ENCODE measurements at places on chromosomes 3 and 15. TPM values are rescaled to one million over a fixed set of nuclear protein-coding genes. Genes with fewer than 3 reads are reported as not detected.

GRCh38 chr3:157408499-157409149, 28.0 kb upstream of the PTX3 start:
- DNase-seq: no peak

GOLGA8S gene
- 0.03 TPM for total RNA-seq

GRCh38 chr15:78090422-78091063, 1.8 kb upstream of the SH2D7 start:
- no peak for DNase-seq

DOCK3 gene
- 0.77 TPM for total RNA-seq

BRK1 gene
- total RNA-seq: 105 TPM

DNA sequence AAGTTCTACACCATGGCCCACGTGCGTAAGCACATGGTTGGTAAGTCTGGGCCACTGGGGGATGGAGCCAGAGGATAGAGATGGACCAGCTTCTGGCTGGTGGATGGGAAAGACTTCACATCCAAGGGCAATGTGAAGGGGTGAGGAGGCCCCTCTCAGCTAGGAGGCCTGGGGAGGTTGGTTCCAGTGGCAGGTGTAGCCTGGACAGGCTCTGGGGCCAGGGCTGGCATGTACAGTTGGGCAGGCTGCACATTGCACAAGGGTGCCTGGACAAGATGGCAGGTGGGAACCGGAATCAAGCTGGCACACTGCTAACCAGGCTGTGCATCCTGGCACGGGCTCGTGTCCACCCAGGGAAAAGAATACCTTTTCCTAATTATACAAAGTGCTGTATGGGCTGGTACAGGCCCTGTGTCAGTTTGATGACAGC, 8.1 kb downstream of the ZBTB47 start:
- DNase-seq: no peak

MESP1 gene
- 0.50 TPM for total RNA-seq

DNA sequence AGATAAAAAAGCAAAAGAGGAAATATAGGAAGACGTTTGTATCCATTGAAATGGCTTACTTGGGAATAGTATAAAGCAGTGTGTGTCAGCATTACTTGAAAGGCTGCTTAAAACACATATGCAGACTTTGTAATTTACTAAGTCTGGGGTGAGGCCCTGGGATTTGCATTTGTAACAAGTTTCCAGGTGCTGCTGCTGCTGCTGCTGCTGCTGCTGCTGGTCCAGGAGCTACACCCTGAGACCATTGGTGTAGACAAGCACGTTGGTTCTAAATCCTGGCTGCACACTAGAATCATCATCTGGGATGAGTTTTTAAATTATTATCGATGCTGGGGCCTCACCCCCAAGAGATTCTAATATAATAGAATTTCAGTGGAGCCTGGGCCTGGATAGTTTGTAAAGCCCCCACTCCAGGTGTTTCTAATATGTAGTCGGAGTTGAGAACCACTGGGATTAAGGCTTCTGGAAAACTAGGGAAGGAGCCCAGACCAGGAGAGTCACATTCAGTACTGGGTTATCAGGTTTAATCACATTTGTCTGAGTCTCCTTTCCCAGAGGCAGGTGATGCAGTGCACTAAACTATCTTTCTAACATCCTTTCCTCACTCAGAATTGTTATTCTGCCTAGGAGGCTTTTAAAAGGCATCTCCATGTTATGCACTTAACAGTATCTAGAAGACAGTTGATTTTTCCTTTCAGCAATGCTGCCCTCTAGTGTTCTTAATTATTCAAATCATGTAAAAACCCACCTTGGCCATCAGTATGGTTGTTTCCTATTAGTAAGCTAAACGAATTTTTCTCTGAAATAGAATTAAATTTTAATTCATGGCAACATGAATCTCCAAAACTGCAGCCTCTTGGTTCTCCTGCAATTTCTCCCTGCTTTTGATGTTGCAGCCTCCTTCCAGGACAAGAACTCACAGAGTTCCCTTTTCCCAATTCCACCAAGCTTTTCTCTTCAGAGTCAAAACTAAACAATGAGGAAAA, 45.4 kb downstream of the SSR3 start:
- DNase-seq: peak; percentile 75

DNA sequence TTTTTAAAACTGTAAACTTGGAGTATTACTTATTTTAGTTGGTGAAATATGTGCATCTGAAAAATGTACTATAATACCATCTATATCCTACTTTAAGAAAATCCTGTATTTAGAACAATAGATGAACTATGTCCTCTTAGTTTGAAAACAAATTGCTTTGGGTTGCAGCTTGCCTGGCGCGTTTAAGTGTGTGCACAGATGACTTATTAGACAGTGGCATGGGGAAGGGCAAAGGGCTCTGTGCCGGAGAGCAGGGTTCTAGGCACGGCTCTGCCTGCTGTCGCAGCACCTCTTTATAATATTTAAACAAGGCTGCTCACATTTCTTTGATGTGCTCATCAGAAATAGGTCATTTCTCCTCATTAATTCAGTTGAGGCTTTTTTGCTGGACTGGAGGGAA, 10.0 kb downstream of the PXK start:
- no peak for DNase-seq

DNA sequence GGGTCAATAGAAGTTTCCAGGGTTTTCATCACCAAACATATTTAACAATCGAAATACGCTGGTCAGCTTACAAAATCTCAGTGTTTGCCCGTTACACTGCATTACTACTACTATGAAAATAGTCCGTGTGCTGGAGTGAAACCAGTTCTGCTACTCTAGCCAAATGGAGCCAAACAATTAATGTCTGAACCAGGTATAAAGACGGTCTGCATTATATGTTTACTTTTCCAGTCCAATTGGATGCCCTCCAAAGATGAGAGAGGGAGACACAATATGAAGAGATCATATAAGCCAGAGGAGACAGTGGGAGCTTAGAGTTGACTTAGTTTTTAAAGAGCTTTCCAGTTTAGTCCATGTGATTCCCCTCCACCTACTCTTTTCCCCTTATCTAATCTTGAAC, 6.3 kb upstream of the DUT start:
- DNase-seq: no peak

GPR87 gene
- total RNA-seq: 7.0 TPM

DNAH12 gene
- 1.1 TPM for total RNA-seq

C2CD4A gene
- 0.13 TPM for total RNA-seq

TTC21A gene
- total RNA-seq: 1.2 TPM

KLHL25 gene
- total RNA-seq: 10.0 TPM

GRCh38 chr3:113548501-113548900, 16.1 kb downstream of the SIDT1 start:
- DNase-seq: no peak

GRCh38 chr15:70219256-70219895, 121.7 kb upstream of the TLE3 start:
- DNase-seq: no peak

DNA sequence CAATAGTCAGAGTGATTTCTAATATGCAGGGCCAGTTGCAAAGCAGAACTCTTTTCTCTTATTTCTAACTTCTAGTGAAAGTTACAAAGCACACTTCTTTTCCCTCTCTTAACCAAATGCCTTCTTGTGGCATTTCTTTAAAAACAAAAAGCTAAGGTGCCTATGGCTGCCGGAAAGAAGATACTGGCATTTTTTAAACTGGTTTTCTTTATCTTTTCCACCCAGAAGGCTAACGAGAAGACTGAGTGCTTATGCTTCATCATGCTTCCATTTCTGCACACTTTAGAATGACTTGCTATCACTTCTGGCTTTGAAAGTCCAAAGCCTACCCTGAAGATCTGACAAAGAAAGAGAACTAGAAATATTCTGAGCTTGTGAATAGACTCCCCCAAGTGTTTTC, 141.3 kb downstream of the P2RY1 start:
- DNase-seq: no peak

RFT1 gene
- 15.9 TPM for total RNA-seq

GRAMD1C gene
- 2.8 TPM for total RNA-seq

GRCh38 chr3:126292318-126293070, 64.7 kb downstream of the KLF15 start:
- DNase-seq: no peak

GRCh38 chr3:3081381-3082233, 28.6 kb downstream of the IL5RA start:
- DNase-seq: no peak

GRCh38 chr15:89374086-89374981, 39.7 kb upstream of the POLG start:
- DNase-seq: no peak

DNA sequence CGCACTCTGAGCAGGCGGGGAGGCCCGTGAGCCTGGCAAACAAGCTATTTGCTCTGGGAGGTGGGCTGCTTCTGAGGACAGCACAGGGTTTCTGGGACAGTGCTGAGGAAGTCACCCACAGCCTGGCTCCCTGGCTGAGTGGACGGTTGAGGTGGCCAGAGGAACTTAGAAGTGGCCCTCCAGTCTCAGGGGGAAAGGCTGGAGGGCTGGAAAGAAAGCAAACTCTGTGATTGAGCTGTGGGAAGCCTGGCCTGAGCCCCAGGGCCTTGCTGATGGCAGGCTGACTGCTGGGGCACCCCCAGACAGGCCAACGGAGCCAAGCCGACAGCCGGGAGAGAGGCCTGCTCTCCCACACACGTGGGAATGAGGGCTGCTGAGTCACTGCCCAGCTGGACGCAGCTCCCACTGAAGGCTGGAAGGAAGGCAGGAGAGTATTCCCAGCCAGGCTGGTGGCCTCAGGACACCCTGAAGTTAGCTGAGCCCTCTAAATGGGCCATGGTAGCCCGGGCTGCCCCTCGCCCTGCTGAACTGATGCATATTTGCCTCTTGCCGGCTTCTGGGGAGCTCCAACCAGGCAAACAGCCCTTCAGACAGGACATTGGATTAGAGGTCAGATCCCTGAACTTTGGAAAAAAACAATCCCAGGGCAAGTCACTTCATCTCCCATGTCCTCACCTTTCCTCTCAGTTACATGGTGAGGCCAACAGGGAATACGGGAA, 98.0 kb upstream of the TLE3 start:
- peak; percentile 74 for DNase-seq

GRCh38 chr3:188827576-188827975, 344.2 kb upstream of the TPRG1 start:
- DNase-seq: no peak

GRCh38 chr3:116001151-116001621, 377.9 kb downstream of the GAP43 start:
- DNase-seq: no peak

GRCh38 chr3:66432767-66433521, 67.9 kb downstream of the LRIG1 start:
- DNase-seq: no peak

- no peak for DNase-seq
Observed at GRCh38 chr3:115691964-115692363, 68.7 kb downstream of the GAP43 start.

All from hepatocyte (in vitro differentiated cells).